CMK (cell line): ENCODE measurements at places on chromosomes 11 and 22.

DNA sequence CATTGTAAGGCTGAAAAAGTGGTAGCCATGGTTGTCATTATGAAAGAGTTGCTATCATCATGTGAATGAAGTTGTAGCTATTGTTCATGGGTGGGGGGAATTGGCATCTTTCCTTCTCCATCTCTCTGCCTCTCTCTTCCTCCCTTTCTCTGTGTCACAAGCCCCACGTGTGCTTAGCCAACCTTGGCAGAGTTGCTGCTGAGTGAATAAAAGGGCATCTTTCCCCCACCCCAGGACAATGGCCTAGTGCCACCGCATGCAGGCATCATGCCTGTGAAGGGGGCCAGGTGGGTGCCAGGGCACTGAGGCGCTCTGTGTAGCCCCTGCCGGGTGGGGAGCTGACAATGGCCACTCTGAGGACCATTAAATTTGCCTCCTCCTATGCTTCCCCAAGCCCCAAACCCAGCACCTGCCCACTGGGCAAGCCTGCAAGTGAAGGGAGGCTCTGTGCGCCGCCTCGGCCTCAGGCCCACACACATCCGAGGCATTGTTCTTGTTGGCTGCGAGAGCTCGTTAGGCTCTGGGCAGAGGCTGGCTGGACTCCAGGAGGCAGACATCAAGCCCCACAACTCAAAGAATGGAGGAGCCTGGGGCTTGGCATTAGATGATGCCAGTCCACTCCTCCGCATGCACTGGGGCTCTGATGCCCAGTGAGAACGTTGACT, 103.9 kb downstream of the SEZ6L start:
- no peak for DNase-seq

GRCh38 chr11:2272946-2273280, 2.5 kb upstream of the ASCL2 start:
- DNase-seq: no peak

- no peak for DNase-seq
Observed at GRCh38 chr22:45932071-45932470, 44.9 kb downstream of the WNT7B start.

GRCh38 chr11:108854346-108854745, 189.5 kb downstream of the DDX10 start:
- DNase-seq: no peak

GRCh38 chr11:11587122-11587521, 34.7 kb downstream of the GALNT18 start:
- DNase-seq: no peak

GRCh38 chr22:43441216-43441615, 29.4 kb downstream of the MPPED1 start:
- DNase-seq: no peak

- no peak for DNase-seq
Observed at GRCh38 chr22:44970291-44970690, 39.5 kb downstream of the PHF21B start.

- no peak for DNase-seq
Observed at GRCh38 chr11:10478574-10479550, 23.8 kb downstream of the AMPD3 start.

- DNase-seq: no peak
Observed at GRCh38 chr22:49091917-49092545, 735.6 kb downstream of the BRD1 start.

DNA sequence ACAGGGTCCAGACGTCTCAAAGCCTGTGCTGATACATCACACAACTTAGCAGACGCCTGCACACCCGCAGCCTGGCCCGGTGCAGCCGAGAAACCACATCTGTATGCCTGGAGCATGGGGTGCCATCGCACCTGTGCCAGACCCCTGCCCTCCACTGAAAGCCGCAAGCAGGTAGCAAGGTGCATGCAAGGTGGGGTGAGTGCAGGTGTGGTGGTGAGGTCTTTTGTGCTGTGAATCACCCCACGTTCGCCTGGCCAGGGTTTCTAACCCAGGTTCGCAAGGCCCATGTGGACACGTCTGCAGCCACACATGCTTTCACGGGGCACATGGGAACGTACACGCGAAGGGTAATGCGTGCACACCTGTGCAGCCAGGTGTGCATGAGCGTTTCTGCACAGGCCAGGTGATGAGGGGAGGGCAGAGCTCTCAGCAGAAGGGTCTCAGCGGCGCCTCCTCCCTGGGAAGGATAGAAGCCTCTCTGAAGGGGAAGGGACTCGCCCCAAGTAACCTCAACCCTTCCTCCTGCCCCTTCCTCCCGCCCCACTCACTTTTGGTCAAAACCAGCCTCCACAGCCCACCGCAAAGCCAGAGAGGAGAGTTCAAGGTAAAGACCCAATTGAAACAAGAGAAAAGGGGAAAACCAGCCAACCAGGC, 19.5 kb downstream of the CBX7 start:
- DNase-seq: no peak

- no peak for DNase-seq
Observed at GRCh38 chr22:48372390-48372789, 1455.3 kb downstream of the BRD1 start.

- DNase-seq: no peak
Observed at GRCh38 chr11:908273-908672, 2.3 kb downstream of the CHID1 start.

DNA sequence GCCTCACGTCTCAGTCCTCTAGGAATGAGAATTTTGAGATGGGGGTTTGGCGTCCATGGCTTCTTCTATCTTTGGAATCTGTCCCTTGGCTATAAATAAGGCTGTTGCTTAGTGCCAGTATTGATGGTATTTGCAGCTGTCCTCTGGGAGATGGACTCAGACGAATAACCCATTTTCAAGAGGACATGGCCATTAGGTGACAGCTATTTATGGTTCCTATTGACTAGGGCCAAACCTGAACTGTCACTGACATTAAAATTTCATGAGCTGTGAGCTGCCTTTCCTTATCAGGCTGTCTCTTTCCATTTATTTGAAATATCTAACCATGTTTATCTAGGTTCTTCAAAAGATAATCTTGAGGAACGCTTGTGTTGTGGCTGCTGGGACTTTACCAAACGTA, 92.7 kb downstream of the NAV2 start:
- no peak for DNase-seq

GRCh38 chr22:33920927-33921524, 750 bp upstream of the LARGE1 start:
- peak; percentile 59 for DNase-seq

GRCh38 chr22:22827187-22827939, 60.3 kb upstream of the IGLL5 start:
- DNase-seq: no peak

- DNase-seq: no peak
Observed at GRCh38 chr11:78082146-78082545, 2.5 kb upstream of the NDUFC2 start.

- DNase-seq: no peak
Observed at GRCh38 chr11:112211536-112211935, 14.7 kb upstream of the PTS start.

DNA sequence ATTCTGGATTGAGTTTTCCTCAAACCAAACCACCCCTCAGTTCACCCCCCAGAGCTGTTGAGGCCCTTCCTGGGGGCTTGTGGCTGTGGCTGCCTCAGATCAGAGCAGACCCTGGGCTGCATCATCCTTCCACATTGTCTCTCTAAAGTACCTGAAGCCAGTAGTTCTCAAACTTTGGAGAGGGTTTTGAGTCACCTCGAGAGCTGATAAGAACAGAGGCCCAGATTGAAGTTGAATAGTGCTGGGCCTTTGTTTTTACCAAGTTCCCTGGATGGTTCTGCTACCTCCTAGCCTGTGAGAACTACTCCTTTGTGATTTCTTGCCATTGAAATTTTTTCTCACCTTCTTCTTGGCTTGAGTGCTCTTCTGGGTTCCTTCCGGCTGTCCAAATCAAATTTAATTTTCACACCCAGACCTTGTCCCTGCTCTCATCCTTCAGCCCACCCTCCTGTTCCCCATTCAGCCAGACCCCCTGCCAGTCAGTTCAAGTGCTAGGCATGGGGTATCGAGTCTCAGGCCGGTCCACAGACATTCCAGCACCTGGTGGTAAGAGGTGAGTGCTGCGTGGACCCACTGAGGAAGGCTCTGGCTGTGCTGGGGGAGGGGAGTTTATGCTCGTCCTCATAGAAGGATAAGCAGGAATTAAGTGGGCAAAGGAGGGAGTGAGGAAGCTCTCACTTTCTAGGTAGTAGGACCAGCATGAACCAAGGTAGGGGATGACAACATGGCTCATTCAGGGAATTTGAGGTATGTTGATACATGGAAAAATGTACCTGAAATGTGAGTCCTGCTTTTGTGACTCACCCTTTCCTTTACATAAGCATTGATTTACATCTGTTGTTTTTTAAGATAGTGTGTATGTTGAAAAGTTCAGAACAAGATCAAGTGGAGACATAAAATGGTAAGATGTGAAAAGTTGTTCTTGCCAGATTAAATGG, 116.5 kb downstream of the PTPRJ start:
- no peak for DNase-seq
